Stimulated activated CD8-positive, alpha-beta memory T cell treated with anti-CD3 and anti-CD28 coated beads, Interleukin-15, amount 100 ng/mL, for 48 hours (primary cell): ENCODE measurements at places on chromosomes 1 and 21.

DNA sequence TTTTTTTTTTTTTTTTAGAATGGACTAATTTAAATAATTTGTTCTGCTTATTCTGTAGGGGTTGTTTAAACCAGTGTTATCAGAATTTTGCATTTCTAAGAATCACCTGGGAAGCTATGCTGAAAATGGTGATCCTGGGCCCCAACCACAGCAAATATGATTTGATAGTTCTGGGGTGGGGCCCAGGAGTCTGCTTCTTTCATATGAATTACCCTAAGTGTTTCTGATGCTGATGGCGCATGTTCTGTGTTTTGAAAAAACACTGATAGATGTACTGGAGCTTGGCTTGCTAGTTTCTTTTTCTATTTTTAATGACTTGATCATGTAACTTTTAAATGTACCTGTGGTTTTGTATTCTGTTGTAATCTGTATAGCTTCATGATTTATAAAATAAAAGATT is 89.3 kb downstream of the CDC14A start:
- DNase-seq, result no peak

DNA sequence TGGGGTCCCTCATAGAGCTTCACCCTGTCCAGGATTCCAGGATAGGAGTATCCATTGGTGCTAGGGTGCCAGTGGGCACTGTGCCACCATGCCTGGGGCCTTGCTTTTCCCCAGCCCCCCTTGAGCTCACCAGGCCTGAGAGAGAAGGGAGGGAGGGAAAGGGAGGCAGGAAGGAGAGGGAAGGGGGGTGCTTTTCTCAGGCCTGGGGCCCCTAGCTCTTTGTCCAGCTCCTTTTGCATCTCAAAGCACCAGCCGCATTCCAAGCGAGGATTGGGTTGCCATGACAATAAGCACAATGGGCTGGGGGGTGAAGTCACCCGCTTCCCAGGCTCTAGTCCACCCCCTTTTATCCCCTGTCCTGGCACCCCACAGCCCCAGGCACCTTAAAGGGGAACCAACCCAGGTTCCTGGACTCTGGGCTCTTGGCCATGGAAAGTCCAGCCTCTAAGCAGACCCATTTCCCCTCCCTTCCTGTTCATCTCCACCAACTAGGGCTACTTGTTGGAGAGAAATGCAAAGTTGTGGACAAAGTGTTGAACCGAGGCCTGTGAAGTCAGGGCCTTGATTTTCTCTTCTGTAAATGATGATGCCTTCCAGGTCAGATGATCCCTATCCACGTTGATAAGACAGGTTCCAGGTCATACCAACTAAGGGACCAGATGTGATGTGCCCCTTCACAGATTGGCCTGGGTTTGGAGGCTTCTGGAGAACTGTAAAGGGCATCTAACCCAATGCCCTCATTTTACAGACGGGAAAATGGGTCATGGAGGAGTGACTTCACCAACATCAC is 11.4 kb downstream of the THBS3 start:
- DNase-seq, result no peak

- no peak for DNase-seq
Measured at GRCh38 chr1:93414749-93415148, 33.2 kb upstream of the FNBP1L start.

GRCh38 chr1:175511496-175511895 is 231.9 kb downstream of the TNR start:
- no peak for DNase-seq

- DNase-seq, result no peak
Measured at GRCh38 chr1:176785056-176785455, 322.1 kb downstream of the PAPPA2 start.

DNA sequence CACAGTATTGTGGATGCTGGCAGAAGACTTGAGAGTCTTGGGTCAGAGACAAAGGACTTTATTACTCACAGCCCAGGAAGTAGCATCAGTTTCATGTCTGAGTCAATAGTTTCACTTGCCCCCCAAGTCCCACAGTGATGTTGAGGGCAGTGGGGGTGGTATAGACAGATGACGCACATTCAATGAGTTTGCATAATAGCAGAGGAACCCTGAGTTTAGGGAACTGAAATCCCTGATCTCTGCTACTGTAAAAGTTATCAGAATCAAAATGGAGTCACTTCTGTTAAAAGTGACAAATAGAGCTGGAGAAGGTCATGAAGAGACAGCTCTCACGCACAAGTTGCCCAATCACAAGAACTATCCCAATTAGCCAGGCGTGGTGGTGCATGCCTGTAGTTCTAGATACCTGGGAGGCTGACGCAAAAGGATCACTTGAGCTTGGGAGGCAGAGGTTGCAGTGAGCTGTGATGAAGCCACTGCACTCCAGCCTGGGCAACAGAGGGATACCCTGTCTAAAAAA is 11.5 kb upstream of the HCRTR1 start:
- DNase-seq, result peak; percentile 42

DNA sequence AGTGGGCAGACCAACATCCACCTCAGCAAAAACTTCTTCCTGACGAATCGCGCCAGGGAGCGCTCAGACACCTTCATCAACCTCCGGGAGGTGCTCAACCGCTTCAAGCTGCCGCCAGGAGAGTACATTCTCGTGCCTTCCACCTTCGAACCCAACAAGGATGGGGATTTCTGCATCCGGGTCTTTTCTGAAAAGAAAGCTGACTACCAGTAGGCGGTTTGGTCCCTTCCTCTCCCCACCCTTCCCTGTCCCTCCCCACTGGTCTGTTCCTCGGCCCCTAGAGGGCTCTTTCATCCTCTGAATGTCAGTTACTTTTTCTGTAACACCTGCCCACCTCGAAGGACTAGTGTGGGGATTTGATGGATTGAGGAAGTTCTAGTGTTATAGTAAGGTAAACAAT is 46.9 kb downstream of the CAPN2 start:
- no peak for DNase-seq

GRCh38 chr1:226677027-226678020 is 61.8 kb downstream of the ITPKB start:
- peak; percentile 55 for DNase-seq

- no peak for DNase-seq
Measured at GRCh38 chr21:18244671-18245463, at the start of gene CHODL. Gene CHODL (plus strand): TSS chr21:18244833. CDS start chr21:18245224, 391 bp downstream.

DNA sequence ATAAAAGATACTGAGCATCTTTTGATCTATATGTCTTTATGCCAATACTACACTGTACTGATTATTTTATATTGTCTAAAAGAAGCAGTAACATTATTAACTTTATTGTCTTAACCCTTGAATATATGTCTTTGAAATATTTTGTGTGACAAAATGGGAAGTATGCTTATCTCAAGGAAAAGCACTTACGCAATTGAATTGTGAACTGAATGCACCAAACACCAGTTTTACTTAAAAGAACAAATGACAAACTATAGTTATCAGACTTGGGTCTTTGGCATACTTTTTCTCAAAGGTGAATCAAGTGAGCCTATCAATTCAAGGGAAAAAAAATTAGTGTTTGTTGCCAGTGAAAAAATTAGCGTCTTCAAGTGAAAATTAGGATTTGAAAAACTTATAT is 9.2 kb upstream of the SLC6A9 start:
- no peak for DNase-seq

- no peak for DNase-seq
Measured at GRCh38 chr1:228181645-228182034, 16.0 kb downstream of the IBA57 start.

GRCh38 chr1:51549016-51549619 is 30.1 kb upstream of the EPS15 start:
- no peak for DNase-seq

- DNase-seq, result no peak
Measured at GRCh38 chr1:47655521-47656300, 217.9 kb downstream of the FOXD2 start.

- DNase-seq, result no peak
Measured at GRCh38 chr1:168125051-168125450, 11.7 kb downstream of the GPR161 start.

- no peak for DNase-seq
Measured at GRCh38 chr1:115655306-115655663, 13.5 kb downstream of the VANGL1 start.

GRCh38 chr1:2372551-2373490 is 18.5 kb downstream of the MORN1 start:
- DNase-seq, result no peak

DNA sequence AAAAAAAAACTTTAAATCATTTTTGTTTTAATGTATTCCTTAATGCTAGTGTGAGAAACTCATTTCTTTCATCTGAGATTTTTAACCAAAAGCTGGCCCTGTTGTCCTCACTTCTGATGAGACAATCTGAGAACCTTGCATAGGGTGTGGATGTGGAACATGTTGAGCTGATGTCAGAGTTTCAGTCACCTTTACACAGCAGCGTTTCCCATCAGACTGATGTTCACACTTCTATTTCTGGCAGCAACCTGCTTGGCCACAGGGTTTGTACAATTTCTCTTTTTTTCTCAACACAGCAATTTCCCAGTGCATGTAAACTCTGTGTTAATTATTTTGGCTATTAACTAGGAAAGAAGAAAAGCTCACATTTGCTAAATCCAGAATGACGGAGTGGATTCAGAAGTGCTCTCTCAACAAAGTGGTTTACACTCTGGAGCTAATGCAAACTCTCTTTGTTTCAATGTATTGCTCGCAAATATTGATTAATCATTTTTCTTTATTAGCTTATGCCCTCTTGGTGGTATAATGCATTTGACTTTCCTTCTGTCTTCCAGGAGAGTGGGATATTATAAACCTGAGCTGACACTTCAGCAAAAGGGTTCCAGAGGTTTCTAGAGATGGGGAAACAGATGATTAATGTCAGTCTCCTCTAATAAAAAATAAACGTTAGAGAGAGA is 70.5 kb upstream of the HSPA13 start:
- DNase-seq, result no peak

DNA sequence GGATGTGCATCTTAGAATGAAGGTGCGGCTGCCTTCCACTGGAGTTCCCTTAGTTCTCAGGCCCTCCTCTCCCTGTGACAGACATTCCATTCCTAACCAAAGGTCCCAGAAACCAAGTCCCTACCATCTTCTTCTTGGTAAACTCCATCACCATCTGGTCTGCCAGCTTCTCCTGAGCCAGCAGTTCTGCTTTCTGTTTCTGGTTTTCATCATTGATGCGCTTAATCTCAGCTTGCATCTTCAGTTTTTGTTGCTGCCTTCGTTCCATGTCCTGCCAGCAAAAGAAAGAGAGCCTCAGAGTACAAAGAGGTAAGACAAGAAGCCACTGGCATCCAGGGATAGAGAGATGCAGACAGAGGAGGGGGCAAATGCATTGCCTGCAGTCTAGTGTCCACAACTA is 18.0 kb upstream of the VSIG8 start:
- DNase-seq, result no peak

GRCh38 chr1:186325239-186325638 is 49.8 kb downstream of the TPR start:
- no peak for DNase-seq

- DNase-seq, result no peak
Measured at GRCh38 chr1:201185527-201186128, 5.0 kb upstream of the IGFN1 start.

DNA sequence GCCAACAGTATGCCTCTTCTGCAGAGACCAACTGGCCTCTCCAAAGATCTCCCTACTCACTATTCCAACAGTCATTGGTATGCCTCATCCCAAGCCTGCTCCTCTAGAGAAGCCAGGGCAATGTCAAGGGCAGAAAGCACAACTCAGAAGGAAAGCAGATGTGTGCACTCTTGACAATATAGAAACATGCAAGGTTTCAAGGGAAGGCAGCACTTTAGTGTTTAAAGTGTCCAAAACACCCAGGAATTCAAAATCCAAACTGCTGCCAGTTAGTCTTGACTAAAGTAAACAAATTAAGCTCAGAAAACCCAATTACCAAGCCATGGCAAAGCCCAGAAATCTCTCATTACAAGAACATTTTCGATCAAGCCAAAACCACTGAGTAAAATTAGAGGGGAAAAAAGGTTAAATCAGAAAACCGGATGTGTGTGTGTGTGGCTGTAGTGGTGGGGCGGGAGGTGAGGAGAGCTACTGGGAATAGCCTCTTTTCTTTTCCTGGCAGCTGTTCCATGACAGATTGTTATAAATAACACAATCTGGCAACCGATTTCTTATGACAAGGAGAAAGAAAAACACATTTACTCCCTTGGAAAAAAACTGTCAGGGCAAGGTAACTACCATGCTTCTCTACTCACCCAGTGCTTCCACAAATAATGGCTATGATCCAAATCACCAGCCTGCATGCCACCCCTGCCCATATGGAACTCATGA is 39.2 kb downstream of the EIF2B3 start:
- DNase-seq, result no peak

DNA sequence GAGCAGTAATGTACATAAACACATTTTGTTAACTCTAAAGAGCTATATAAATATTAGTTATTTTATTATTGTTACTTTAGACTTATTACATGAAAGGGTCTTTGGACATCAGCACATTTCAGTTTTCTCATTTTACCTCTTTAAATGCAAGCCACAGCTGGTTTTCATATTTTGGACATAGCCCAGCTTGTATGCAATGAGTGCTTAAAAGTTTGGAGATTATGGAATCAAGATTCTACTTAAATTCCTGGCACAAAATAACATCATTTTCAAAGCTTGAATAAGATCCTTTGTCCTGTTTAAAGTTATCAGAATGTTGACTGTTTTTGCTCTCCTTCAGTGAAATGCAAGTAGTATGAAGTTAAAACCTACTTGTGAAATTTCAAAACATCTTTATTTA is 15.5 kb upstream of the LEPR start:
- no peak for DNase-seq

- DNase-seq, result no peak
Measured at GRCh38 chr1:165699577-165699976, 1.2 kb upstream of the ALDH9A1 start.

DNA sequence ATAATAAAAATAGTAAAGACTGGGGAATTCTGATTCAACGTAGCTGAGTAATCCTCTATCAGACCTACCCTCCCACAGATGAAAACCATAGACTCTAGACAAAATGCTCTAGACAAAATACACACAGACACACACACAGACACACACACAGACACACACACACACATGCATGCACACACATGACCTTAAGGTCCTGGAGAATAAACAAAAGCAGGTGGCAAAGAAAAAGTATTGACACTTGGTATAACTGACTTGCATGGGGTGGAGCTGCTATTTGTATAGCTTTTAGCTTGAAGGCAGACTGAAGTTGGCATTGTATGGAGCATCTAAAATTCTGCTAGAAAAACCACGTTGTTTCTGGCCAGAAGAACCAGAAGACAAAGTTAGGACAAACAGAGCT is 29.3 kb downstream of the C1orf141 start:
- no peak for DNase-seq

DNA sequence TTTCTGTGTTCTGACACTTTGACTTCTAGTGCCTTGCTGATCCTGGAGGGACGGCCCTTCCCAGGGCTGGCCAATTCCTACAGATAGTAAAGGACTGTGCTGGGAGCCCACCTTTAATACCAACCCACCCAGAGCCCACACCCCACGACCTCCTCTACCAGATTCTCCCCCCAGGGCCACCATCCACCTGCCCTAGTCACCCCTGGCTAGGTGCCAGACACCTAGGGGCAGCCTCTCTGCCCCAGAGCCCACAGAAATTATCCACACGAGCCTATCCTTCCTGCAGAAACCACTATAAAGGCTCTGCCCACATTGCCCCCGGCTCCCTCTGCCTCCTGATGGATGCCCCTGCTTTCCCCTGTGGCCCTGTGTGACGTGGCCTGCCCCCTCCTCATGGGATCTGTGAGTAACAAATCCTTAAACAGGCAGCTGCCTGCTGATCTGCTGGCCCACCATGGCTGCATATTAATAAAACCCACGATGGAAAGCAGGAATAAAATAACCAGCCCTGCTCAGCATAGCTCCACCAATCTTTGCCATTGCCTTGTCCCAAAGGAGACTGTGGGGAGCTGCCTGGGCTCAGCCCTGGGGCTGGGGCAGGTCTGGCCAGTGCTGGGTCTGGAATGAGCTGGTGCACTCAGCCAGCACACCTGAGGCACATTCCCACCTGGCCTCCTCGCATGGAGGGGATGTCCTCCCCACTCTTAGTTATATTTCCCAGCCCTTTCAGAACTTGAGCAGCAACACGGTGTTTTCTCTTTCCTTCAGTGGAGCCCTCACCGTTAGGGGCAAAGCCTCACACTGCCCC is 488.5 kb downstream of the NPHP4 start:
- no peak for DNase-seq
